ENCODE measurements at places on chromosomes 1 and 21.

DNA sequence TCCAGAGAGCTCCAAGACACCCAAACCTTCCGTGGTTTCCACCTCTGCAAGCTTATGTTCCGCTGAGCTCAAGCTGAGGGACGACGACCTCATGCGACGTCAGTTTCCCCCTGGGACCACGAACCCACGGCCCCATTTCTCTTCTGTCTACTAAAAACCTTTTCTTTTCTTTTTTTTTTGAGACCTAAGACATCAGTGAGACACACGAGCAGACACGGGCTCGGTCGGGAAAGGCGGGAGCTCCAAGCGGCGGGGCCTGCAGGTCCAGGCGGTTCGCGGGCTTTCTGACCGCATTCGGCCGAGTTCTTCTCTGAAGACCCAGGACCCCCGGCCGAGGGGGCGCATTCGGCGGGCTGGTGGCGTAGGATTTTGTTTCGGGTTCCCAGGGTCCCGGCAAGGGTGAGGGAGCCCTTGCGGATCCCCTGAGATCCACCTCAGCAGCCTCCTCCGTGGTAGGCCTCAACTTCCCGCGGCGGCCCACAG, 402 bp downstream of the C21orf58 start:
- no peak for DNase-seq

DNA sequence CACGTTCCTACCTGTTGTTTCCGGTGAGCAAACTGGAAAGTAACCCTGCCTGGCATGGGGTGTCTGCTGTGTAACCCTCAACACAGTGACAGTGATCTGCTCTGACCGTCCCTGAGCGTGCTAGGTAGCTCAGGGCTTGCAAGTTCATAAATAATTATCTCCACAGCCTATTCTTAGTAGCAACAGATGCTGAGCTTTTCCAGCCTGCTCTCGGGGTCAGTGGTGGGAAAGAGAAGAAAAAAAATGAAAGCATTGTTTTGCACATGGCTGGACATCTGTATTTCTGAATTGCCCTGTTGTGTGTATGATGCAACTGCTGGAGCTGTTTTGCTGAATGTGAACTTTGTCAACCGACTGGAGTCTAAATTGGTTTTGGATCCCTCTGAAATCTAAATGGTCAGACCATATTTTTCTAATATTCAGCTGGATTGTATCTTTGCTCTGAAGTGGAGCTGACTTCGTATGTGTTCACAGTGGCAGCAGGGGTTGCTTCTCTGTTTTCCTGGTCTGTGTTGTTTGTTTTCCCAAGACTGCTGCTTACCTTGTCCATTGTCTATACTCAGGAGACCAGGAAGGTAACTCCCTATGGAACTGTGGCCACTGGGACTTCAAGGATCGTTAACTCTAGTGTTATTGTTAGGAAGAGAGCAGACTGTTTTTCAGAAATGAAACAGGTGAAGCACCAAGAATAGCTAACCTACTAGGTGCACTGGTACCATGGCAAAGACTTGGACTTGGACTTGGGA, 27.0 kb downstream of the TGFB2 start:
- no peak for DNase-seq

DNA sequence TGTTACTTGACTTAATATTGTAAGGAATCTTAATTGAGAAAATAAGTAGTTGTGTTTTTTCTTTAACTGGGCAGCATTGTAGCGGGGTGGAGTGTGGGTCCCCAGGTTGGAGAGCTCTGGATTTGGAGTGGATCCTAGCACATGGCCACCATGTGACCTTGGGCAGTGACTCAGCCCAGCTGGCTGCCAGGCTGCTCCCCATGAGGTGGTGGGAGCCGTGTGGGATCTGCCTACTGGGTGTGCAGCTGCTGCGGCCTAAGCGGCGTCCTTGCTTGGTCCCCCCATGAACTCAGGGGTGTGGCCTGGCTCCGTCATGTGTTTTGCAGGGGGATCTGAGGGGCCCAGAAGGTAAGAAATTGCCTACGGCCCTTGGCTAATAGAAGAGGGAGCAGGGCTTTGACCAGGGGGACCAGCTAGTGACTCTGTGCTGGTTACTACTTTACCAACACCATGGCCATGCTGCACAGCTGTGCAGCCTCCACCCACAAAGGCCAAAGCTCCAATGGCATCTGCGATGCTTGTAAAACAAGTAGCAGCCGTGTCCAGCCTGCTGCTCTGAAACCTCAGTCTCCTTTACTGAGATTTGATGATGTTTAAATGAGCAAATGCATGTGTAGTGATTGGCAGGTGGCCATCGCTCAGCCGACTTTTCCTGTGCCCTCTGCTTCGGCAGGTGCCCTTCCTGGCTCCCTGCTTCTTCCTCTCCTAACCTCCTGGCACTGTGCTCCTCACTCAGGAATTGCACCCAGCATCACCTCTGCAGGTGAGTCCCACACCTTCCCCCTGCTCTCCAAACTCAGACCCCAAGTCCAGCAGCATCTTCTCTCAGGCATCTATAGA, 68.3 kb downstream of the ADARB1 start:
- no peak for DNase-seq

GRCh38 chr1:82836973-82837680, 1036.4 kb downstream of the ADGRL2 start:
- no peak for DNase-seq

DNA sequence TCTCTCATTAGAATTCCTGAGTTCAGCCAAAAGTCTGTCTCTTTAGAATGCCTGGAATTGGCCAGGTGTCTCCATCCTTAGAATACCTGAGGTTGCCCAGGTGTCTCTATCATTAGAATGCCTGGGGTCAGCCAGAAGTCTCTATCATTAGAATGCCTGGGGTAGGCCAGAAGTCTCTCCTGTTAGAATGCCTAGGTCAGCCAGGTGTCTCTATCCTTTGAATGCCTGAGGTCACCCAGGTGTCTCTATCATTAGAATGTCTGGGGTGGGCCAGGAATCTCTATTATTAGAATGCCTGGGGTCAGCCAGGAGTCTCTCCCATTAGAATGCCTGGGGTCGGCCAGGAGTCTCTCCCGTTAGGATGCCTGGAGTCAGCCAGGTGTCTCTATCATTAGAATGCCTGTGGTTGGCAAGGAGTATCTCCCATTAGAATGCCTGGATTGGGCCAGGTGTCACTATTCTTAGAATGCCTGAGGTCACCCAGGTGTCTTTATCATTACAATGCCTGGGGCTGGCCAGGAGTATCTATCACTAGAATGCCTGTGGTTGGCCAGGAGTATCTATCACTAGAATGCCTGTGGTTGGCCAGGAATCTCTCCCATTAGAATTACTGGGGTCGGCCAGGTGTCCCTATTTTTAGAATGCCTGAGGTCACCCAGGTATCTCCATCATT, 43.0 kb downstream of the RNF187 start:
- DNase-seq = no peak

DNA sequence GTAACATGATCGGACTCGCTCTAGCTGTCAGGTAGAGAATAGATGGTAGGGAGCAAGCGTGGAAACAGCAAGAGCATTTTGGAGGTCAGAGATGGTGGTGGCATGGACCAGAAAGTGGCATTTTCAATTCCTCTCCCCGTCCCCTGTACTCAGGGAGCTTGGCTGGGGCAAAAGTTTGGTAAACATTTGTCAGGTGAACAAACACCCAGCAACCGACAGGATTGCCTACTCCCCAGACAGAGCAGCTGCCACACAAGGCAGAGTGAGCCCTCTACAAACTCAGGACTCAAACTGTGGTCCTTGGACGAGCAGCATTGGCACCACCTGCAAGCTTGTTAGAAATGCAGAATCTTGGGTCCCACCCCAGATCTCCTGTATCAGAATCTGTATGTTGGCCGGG, 14.3 kb downstream of the PTAFR start:
- DNase-seq = no peak

DNA sequence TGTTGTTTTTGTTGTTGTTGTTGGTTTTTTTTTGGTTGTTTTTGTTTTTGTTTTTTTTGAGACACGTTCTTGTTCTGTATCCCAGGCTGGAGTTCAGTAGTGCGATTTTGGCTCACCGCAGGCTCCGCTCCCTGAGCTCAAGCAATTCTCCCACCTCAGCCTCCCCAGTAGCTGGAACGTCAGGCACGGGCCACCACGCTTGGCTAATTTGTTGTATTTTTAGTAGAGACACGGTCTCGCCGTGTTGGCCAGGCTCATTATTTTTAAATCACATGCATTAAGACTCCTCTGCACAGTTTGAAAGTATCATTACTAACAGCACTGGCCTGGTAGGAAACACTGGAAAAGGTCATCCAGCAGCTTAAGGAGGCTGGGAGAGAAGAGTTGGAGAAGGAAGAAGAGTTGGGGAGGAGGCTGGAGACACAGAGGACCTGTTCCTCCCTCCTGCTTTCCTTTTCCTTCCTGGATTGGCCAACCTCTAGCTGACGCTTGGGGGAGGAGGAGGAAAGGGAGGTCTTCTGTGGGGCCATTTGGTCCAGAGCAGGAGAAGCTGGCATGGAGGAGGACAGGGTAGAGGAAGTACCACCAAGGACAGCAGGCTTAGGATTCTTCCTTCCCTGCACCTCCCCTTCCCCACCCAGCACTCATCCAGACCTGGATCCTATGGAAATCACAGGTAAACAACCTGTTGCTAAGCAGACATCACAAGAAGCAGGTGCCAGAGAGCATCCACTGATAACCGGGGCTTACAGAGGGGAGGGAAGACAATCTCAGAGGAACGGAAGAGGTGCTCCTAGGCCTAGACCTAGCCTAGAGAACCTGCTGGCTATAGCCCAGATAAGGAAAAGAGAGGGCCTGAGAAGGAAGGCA, 71.9 kb upstream of the GOLT1A start:
- DNase-seq = no peak

GRCh38 chr21:42784276-42784675, 95.1 kb downstream of the WDR4 start:
- DNase-seq = no peak

- DNase-seq = no peak
These were observed 34.1 kb upstream of the DIP2A start for GRCh38 chr21:46424621-46425020.

DNA sequence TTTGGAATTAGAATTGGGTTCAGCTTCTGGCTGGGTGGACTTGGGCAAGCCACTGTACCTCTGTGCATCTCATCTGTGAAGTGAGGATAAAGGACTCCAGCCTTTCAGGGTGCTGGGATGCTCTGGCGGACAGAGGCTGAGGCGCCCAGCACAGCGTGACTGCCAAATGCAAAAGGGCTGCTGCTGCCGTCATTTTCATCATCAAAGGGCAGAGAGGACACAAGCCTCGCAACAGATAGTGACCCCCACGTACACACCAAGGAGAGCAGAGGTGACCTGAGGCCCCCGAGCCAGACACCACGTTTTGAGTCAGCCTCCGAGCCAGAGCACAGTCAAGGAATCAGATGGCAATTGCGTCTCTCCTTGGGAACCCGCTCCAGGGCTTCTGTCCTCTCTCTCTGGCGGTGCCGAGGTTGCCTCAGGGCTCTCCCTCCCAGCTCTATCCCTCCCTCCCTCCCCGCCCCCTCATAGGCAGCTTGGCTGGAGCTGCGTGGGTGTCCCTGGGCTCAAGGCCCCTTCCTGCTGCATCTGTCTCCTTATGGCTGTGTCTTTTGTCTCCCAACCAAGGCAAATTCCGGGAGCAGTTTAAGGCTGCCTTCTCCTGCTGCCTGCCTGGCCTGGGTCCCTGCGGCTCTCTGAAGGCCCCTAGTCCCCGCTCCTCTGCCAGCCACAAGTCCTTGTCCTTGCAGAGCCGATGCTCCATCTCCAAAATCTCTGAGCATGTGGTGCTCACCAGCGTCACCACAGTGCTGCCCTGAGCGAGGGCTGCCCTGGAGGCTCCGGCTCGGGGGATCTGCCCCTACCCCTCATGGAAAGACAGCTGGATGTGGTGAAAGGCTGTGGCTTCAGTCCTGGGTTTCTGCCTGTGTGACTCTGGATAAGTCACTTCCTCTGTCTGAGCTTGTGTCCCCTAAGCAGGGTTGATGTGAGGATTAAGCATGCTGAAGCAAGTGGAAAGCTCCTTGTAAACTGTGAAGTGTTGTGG, 9.0 kb downstream of the HCRTR1 start:
- no peak for DNase-seq

GRCh38 chr1:12412439-12412838, 182.6 kb downstream of the VPS13D start:
- DNase-seq = no peak

GRCh38 chr1:157515141-157515540, 37.2 kb downstream of the FCRL5 start:
- DNase-seq = no peak

- DNase-seq = no peak
These were observed 43.9 kb downstream of the ZNF684 start for GRCh38 chr1:40575336-40575735.

GRCh38 chr1:157202331-157202730, 64.1 kb upstream of the ETV3 start:
- no peak for DNase-seq

DNA sequence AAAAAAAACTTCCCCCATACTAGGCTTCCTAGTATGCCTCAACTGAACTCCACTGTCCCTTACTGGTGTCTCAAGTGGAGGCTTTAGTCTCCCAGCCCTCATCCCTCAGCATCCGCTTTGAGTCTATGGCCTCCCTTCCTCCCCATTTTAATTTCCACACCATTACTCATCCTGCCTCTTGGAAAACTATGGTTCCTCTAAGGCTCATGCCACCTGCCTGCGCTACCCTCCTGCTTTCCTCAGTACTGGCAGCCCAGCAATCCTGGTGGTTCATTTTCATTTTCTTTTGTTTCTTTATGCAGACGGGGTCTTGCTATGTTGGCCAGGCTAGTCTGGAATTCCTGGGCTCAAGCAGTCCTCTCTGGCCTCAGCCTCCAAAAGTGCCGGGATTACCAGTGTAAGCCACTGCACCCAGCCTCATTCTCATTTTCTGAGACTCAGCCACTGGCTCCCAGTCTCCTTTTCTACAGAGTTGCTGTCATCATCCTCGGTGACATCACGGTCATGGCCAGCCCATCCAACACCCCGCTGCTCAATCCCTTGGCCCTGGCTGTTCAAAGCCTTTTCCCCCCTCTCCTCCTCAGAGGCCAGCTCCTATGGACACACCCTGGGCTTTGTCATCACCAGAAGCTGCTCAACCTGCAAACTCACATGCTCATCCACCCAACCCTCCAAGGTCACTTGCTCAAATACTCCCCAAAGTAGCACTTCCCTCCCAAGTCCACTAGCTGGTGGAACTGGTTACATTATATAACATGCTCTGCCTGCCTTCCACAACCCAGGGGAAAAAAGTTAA, 2.3 kb upstream of the PMVK start:
- DNase-seq = no peak

GRCh38 chr1:241533326-241534115, 1.3 kb downstream of the KMO start:
- no peak for DNase-seq

GRCh38 chr1:39789571-39790110, 976 bp upstream of the BMP8B start:
- DNase-seq = no peak

DNA sequence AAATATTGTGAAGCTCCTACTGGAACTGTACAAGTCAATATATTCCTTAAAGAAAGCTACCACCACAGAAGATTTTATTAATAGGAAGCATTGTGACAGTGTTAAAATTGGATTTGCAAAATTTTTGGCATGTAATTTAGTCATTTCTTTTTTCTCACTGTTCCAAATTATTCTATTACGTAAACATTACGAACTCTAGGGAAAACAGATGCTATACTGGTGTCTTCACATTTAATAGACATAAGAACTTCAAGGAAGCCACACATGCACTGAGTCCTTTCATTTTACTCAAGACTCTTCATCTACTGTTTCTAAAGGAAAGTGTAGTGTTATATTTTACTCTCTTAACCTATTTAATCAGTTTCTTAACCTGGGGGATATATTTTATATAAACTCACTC, 135.4 kb downstream of the HMCN1 start:
- DNase-seq = no peak

GRCh38 chr1:22256213-22256512, 113.3 kb upstream of the WNT4 start:
- no peak for DNase-seq

Measured in keratinocyte (primary cell).